AG09319 (cell line): ENCODE measurements at places on chromosomes 2 and 18.

GRCh38 chr2:236587861-236588815, 18.5 kb downstream of the ACKR3 start:
- DNase-seq: no peak

DNA sequence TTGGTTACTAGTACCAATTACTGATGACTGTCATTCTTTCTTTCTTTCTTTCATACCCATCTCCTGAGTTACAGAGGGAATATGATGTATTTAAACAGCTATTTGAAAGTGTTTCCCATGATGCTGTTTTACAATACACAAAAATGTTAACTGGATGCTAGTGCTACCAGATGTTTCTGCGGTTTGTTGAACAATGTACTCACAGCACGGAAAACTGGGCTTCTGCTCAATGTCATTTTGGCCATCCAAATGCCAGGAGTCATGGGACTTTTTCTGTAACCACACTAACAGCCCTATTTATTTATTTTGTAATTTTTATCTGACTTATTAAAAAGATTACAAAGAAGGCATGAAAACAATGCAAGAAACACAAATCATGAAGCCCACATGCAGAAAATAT, 313.8 kb downstream of the RIT2 start:
- DNase-seq: no peak

DNA sequence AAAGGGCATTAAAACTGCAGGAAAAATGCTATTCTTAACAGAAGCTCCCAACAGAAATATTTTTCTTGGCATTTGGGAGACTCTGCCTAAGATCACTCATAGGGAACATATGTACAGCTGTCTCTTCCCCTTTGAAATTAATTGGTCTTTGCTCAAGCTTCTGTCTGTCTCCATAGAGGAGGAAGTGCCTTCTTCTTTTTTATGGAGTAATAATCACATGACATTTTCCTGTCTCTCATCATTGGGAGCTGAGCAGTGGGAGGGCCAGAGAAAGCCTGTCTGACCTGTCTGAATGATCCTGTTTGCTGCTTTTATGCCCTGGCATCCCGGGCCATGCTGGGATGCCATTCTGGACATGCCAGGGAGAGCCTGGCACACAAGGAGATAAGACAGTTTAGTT, 145.6 kb downstream of the AQP4 start:
- DNase-seq: no peak

DNA sequence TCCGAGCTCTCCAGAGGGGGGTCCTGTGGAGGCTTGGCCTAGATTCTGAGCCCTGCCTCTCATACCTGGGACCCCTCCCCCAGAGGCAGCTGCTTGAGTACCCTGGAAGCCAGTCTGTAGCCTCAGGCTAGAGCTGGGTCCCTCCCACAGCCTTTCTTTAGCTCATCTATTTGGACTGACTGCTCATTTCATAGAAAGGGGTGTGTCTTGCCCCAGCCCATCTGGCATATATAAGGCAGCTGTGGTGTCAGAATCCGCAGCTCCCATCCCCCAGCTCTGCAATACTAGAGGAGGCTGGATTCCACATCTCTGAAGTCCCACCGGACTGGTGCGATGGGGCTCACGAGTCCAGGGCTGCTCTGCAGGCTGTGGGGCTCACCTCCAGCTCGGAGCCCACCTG, 26.1 kb downstream of the MPHOSPH10 start:
- DNase-seq: no peak

GRCh38 chr2:86518481-86518880, 44.8 kb downstream of the CHMP3 start:
- DNase-seq: no peak

- DNase-seq: no peak
These were observed 50.4 kb downstream of the UXS1 start for GRCh38 chr2:106143495-106144215.

DNA sequence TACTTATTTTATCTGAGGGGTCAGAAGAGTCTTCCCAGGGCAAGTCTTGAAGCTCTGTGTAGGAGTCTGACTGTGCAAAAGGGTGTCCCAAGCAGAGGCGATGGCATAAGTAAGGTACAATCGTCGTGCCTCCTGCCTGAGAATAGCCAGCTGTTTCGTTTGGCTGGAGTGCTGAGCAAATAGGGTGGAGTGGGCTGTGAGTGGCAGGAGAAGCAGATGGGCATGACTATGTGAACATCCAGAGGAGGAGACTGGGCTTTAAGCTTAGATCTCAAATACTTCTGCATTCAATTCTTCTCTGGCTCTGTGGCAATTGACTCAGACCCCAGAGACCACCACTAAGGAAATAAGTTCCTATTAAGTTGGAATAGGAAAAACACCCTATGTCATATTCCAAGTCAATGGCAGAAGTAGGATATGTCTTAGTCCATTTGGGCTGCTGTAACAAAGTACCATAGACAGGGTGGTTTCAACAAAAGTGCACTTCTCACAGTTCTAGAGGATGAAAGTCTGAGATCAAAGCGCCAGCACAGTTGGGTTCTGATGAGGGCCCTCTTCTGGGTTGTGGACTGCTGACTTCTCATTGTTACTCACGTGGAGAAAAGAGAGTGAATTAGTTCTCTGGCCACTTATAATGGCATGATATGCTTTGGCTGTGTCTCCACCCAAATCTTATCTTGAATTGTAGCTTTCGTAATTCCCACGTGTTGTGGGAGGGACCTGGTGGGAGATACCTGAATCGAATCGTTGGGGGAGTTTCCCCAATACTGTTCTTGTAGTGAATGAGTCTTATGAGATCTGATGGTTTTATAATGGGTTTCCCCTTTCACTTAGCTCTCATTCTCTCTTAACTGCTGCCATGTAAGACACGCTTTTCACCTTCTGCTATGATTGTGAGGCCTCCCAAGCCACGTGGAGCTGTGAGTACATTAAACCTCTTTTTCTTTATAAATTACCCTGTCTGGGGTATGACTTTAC, 120.2 kb downstream of the LPIN1 start:
- no peak for DNase-seq

- DNase-seq: no peak
These were observed 173.7 kb upstream of the HNRNPA3 start for GRCh38 chr2:177038787-177039484.

- DNase-seq: no peak
These were observed 90.6 kb downstream of the FEZ2 start for GRCh38 chr2:36507408-36507812.
